ENCODE measurements at places on chromosomes 4 and X.

DNA sequence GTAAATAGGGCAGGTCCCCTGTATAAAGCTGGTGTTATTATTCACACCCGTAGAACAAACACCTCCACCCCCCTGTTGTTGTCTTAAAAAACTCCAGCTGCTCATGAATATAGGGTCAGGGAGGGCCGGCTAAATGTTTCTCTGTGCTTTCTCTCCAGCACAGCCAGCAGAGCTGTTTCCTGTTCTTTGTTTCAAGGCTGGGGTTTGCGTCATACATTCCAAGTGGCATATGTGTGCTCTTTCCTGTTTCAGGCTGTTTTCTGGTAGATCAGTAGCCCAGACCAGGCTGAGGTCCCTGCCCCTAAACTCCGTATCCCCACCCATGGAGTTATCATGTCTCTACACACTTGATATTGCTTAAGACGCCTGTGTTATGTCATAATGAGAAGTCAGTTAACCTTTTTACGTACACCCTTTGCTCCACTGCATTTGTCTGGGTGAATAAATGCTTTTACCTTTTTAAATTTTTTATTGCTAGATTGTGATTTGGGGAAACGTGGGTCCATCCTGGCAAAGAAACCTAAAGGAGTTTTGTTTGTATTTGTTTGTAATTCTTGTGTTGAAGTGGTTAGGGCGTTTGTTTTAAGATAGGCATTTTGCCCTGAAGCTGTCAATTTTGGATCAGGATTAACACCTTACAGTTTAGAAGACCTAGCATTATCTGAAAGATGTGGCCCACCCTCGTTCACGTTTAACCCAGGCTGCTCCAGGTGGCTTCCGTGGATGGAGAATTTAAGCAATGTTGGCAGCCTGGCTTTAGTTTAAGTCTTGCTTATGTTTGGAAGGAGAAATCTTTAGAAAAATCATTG, 3.3 kb downstream of the KLF3 start:
- no peak for DNase-seq

GRCh38 chrX:149898554-149898953, 17.6 kb downstream of the MAGEA8 start:
- DNase-seq = no peak

DNA sequence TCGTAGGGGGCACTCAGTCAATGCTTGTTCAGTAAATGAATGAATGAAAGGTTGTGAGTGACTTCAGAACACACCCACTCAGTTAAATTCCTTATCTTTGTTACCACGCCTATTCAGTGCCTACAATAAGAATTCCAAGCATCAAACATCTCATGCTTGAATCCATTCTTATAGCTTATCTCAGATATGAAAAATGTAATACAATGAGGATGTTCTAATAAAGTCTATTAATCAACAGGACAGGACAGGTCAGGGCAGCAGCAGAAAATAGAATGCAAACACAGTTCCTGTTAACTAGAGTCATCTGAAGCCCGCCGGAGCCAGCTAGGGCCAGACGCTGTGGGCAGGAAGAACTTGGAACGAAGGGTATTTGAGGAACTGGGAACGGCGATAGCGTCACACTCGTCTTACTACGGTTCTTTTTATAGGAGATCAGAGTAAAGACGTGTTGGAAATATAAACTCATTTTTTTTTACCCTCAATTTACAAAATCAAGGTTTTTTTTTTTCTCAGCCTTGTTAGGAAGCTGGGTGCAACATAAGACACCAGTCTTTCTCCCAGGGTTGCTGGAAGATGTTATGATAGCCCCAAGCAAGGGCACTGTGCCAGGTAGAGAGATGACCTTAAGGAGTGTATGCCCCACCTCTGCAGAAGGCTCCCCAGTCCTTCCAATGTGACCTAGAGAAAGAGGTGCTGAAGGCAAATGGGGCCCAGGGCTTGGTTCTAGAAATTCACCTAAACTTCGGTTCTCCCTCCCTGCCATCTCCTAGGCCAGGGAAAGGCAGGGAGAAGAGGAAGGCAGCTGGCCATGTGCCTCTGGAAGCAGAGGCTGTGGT, 48.3 kb downstream of the SEL1L3 start:
- DNase-seq = no peak

DNA sequence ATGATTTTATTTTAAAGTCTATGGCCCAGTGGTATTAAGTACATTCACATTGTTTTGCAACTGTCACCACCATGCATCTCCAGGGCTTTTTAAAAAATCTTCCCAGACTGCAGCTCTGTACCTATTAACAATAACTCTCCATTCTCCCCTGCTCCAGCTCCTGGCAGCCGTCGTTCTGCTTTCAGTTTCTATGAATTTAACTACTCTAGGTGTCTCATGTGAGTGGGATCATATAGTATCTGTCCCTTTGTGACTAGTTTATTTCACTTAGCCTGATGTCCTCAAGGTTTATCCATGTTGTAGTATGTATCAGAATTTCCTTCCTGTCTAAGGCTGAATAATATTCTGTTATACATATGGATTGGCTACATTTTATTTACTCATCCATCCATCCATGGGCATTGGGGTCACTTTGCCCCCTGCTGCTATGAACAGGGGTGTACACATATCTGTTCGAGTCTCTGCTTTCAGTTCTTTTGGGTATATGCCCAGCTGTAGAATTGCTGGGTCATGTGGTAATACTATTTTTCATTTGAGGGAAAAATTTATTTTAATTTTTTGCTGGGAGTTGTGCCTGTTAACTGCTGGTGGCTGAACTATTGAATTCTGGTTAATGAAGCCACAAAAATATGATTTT, 131.3 kb downstream of the ARHGAP10 start:
- DNase-seq = no peak

DNA sequence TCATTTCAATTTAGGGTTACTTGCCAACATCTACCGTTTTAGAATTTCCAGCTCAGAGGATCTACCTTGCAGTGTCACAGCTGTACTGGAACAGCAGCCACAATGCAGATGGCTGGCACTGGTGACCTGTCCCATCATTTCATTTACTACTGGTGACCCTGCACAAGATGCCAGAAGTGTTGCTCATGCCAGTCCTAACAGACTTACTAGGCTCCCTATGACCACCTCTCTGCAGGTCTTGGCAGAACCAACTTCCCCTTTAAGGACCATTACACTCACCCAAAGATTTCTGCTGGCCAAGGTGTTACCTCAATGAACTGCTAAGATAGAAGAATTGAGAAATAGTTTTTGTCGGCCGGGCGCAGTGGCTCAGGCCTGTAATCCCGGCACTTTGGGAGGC, 106.9 kb downstream of the C4orf51 start:
- no peak for DNase-seq

DNA sequence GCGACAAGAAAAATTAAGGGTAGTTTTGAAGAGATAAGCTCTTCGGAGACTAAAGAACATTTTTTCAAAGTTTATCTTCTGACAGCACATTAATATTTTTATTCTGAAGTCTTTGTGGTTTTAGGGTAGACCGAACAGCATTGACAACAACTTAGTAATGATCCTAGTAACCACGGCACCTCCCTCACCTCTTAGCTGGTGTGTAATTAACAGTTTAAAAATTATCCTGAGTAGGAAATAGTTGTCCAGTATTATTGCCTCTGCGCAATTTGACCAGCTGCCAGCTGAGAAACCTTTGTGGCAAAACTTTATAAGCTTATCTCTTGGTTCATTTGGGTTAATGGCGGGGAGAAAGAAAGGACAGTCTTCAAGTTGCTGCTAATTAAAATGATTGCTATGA, 213.6 kb downstream of the CBLL2 start:
- DNase-seq = no peak

GRCh38 chr4:57074744-57075143, 35.4 kb downstream of the IGFBP7 start:
- DNase-seq = no peak

GRCh38 chr4:112142182-112142581, 3.1 kb upstream of the FAM241A start:
- no peak for DNase-seq

DNA sequence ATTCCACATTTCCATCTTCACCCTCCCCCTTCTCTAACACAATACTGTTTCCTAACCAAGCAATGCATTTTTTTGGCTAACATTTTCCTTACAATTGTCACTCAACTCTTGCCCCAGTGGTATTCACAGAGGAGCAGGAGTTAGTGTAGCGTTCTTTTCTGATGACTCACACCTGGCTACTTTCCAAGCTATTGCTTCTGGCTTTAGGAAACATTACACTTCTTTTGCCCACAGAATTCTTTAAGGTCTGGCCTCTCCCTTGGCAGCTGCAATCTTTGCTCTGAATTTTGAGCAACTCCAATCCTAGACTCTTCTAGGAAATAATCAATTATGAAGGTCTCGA, 27.5 kb upstream of the PDGFC start:
- DNase-seq = no peak

GRCh38 chrX:41326431-41326830, 7.5 kb upstream of the DDX3X start:
- no peak for DNase-seq

DNA sequence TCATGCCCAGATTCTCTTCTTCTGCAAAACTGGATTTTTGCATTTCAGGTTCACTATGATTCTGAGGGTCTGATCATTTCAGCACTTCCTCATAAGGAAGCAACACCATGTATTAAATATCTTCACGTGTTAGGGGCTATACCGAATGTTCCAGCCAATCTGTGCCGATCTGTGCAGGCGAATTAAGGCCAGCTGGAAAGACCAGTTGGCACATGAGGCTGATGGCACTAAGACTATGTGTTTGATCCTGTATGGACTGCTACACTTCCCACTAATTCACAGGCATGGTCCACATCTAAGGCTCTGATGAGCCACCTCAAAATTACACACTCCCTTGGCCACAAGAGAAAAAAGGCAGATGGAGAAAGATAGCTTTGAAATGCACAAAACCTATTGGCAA, 28.8 kb downstream of the KDR start:
- no peak for DNase-seq

- no peak for DNase-seq
Observed at GRCh38 chr4:10716163-10716562, 31.6 kb upstream of the CLNK start.

GRCh38 chrX:12891915-12892506, 14.4 kb upstream of the TLR8 start:
- no peak for DNase-seq

- peak; percentile 63 for DNase-seq
Observed at GRCh38 chrX:40105835-40106675, 8.3 kb upstream of the BCOR start.

DNA sequence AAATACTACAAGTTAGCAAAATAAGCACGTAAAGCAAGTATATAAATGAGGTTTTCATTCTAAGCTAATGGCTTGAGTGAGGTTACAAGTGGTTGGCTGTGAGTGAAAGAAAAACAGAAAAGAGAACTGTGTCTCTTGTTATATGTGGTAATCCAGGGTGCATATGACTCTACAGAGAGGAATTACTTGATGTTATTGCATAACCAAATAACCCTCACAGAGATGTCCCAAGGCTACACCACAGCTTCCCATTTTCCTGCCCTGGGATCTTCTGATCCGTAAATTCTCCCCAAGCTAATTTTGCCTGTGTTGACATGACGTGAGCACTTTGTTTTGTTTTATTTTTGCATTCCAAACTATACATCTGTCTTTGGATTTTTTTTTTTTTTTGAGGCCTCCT, 470.0 kb upstream of the INTU start:
- DNase-seq = no peak

GRCh38 chrX:38606821-38607220, 45.5 kb downstream of the TSPAN7 start:
- DNase-seq = no peak

- DNase-seq = no peak
Observed at GRCh38 chr4:145613566-145614232, 5.5 kb upstream of the MMAA start.

GRCh38 chr4:114027596-114027995, 48.1 kb upstream of the ARSJ start:
- no peak for DNase-seq

Measured in activated CD4-positive, CD25-positive, alpha-beta regulatory T cell treated with anti-CD3 and anti-CD28 coated beads, Interleukin-2, amount 50 U/mL, for 72 hours (primary cell).